ENCODE measurements at places on chromosomes 5 and 9.

DNA sequence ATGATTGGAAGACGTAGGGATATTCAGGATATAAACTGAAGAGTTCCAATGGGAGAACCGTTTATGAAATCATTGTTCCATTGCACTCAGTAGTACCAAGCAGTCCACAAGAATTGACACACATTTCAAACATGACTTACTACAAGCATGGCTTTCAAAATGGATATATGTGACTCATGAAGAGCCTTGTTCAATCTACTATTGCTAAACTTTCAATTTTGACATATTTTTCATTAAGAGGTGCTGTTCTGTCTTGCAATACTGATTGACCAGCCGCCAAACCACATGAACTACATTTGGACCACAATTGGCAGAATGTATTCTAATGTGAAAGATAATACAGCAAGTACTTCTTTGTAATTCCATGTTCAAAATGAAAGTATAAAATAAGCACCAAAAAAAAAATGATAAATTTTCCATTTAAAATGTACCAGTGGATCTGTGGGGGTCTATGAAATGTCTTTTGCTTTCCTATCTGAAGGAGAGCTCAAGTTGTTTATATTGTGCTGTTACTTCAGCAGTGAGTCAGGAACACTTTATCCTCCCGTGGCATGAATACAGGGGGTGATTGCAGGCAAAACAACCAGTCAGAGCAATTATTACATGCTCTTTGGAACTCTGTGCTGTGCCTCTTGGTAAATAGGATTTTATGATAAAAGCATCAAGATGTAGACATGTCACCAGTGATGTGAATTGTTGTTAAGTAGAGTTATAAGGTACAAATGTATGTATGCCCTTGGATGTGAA lies 366.0 kb downstream of the ARRDC3 start:
- DNase-seq: no peak

DNA sequence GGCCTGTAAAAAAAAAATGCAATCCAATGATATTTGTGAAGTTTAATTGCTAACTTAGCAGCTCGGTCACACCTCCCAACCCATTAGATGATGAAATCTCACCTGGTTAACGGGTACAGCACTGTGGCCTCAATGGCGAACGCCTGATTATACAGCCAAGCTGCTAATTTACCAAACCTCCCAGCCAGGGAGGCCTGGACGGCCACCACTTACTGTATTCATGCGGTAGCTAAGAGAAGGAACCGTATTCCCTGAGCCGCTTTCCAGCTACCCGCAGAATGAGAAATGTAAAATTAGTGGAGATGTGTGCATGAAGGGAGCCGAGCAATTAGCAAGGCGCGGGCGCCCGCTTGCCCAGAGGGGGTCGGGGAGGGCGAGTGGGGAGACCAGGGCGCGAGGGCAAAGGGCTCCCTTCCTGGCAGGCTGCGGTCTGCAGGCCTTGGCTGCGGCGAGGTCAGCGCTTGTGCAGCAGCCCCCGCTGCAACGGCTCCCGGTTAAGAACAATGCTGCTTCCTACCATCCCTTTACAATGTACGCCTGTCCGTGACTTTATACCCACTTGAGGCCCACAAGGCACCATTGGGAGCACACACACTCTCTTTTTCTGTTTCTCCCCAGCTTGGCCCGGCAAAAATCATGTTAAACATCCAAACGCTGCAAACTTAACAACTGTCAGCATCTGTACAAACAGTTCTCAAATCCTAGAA lies 70.4 kb upstream of the TBCA start:
- no peak for DNase-seq

GRCh38 chr5:111163000-111163399 lies 61.2 kb upstream of the CAMK4 start:
- DNase-seq: no peak

DNA sequence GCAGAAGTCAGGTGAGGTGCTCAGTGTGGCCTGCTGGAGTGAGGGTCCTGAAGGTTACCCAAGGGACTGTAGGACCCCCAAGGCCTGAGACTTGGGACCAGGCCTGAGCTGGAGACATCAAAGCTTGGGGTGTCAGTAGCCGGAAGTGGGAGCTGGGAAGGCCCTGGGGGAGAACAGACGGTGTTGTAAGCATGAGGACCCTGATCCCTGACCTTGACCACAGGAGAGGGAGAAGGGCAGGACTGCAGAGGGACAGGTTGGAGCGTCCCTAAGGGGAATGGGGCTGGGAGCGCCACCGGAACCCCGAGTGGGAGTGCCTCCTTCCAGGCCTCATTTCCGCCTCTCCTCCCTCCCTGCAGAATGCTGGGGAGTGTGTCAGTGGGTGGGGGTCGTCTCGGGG lies 533 bp downstream of the TTC16 start:
- DNase-seq: no peak

- no peak for DNase-seq
Observed at GRCh38 chr9:93183663-93184431, at the start of gene WNK2. WNK2 (plus strand) TSS chr9:93184139; CDS start chr9:93184930, 791 bp downstream.

DNA sequence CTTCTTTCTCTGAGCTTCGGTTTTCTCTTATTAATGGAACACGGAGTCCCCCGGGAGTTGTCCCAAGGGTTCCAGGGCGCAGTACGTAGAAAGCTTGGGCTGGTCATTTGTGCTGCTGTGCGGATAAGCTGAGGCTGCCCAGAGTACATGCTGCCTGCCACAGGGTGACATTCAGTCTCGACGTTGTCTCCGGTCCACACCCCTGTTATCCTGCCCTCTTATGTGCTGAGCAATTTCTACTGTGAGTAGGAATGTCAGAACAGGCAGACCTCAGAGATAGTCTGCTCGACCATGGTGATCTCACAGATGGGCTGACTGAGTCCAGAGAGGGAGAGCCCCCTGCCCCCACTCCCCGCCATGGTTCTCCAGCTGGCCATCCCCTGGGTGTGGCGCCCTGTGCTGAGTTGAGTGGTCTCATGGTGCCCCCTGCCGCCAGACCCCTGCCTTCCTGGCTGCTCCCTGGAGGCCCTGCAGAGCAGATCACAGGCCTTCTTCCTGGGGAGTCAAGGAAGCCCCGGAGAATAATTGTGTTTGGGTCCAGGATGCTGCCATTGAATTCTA lies 124.0 kb downstream of the RGS3 start:
- DNase-seq: no peak

GRCh38 chr9:91844190-91844589 lies 105.8 kb downstream of the ROR2 start:
- DNase-seq: no peak

Measured in stimulated activated CD8-positive, alpha-beta memory T cell treated with anti-CD3 and anti-CD28 coated beads, Interleukin-15, amount 100 ng/mL, for 24 hours (primary cell).